Hematopoietic multipotent progenitor cell treated with erythropoietin and hydrocortisone succinate and interleukin-3 and kit ligand, for 17 days (in vitro differentiated cells): ENCODE measurements at places on chromosomes 4 and X.

GRCh38 chr4:18798123-18798522 is 776.6 kb upstream of the LCORL start:
- no peak for DNase-seq

- DNase-seq: no peak
Observed at GRCh38 chr4:141513866-141514265, 122.5 kb upstream of the IL15 start.

GRCh38 chr4:137635601-137636000 is 103.3 kb upstream of the PCDH18 start:
- DNase-seq: no peak

DNA sequence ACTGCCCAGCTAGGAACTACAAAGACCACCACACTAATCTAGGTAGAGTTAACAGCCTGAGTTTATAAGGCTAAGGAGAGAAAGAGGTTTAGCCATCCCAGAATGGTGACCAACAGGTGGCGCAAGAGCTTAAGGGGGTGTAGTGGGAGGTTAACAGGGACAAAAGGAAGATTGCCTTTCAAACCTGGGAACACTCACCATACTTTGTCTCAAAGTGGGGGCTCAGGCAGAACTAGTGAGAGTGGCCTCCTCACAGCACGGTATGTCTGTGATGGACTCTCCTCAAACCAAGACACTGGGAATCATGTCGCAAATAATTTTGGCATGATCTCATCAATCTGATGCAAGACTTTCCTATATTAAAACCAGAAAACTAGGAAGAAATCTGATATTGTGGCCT is 23.4 kb downstream of the CCNI start:
- DNase-seq: peak; percentile 84

GRCh38 chr4:127250577-127250976 is 382.2 kb upstream of the INTU start:
- DNase-seq: no peak

DNA sequence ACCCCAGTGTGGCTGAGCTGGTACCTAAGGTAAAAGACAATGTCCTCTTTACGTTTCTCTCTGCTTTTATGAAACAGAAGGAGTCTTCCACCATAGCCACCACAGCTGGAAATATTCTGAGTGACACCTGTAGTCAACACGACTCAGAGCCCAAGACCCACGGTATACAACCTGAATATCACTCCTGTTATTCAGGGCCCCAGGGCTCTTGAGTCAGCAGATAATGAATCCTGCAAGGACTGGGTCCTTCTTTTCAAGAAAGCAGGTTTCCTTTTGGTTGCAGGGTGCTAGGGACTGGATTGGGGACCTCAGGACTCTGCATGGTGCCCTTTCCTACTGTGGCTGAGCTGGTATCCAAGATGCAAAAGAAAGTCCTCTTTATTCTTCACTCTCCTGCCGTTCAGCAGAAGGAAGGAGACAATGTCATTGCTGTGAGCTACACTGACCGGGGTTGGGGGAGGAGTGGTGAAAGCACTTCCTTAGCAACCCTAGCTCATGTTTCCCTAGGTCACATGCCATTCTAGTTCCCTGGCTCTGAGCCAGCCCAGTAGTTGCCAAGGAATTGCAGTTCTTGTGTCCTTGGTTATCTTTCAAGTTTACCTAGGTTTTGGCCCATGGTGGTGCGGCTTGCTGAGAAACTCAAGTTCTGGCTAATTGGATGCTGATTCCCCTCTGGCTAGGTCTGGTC is 23.7 kb upstream of the UNC5C start:
- DNase-seq: no peak
